NCI-H1694 (cell line): ENCODE measurements at places on chromosomes 13 and 19.

- DNase-seq, result no peak
These were observed 71.5 kb upstream of the GJB6 start for GRCh38 chr13:20303636-20304035.

GRCh38 chr19:10462557-10462956 lies 40.6 kb downstream of the KEAP1 start:
- DNase-seq, result no peak

GRCh38 chr19:29687897-29688728 lies 22.9 kb downstream of the PLEKHF1 start:
- DNase-seq, result no peak

DNA sequence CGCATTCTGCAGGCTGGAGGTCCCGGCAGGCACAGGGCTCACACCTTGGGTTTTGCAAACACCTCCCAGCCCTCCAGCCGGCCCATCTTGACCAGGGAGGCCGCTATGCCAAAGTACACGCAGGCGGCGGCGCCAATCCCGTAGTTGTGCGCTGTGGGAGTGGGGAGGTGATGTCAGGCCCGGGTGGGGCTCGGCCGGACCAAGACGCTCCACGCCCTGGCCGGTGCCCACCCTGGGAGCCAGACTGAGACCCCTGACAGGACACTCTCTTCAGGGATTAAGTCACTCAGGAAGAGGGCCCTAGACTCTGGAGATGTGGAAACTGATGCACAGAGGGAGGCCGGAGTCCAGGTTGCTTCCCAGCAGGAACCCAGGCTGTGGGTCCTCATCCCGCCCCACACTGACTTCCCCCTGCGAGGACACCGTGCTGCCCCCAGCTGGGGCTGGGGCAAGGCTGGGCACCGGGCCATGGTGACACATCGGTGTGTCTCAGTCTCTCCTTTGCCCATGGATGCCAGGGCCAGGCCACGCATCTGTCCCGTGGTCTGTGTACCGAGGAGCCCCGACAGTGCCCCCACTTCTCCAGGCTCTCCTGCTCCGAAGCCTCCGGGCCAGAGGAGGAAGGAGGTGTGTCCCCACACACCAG lies 8.8 kb downstream of the NDUFA11 start:
- no peak for DNase-seq

- DNase-seq, result no peak
These were observed 4.2 kb downstream of the NCLN start for GRCh38 chr19:3189702-3190469.

DNA sequence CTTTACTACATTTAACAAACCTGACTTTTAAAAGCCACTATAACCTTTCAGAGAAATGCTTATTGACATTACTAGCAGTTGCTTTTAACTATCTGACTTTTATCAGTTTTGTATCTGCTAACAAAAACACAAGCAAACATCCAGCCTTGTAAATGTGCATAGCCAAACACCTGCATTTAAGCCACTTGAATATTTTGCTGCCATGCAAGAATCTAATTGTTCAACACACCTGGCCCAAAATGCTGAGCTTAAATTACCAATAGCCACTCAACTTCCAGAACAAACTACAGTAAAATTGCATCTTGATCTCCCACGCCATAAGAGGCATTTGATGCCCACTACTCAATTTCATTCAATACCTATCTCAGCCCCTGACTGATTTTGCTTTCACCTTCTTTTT lies 9.3 kb downstream of the ZIC5 start:
- no peak for DNase-seq

DNA sequence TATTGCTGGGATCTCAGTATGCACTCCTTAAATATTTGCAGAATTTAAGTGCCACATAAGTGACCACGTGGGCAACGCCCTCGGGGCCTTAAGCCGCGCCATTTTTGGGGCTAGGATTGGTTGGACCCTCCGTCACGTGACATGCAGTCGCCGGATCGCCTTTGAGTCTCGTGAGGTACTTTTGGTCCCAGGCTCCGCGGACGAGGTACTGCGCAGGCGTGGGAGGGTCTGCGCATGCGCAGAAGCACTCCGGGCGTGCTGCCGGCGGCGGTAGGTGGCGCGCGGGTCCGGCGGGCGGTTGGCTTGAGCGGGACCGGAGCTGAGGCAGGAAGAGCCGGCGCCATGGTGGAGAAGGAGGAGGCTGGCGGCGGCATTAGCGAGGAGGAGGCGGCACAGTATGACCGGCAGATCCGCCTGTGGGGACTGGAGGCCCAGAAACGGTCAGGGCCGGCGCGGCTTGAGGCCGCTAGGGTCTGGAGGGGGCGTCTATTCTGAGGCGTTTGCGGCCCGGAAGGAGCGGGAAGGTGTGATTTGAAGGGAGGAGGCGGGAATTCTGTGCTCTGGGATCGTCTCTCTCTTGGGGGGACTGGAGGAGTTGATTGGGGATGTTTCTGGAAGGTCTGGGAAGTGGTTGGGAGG lies at the start of gene SAE1:
Gene SAE1, plus strand, starts transcription at position 247 of the 639 bp plus-strand sequence. Its CDS starts 96 bp downstream, at position 343.
- peak; percentile 95 for DNase-seq

DNA sequence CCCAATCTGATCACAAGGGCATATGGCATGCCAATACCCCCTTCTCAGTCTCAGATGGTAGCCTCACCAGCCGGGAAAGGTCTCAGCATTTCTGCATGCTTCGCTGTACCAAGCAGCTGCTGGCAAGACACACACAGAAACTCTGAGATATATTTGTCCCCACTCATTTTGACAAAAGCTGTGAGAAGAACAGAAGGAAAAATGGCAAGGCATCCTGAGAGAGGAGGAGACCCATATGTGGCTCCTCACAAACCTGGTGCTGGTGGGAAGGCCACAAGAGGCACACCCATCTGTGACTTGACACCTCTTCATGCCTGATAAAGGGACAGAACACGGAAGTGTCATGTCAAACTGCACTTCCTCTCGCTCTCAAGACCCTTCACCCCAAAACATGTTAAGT lies 36.7 kb upstream of the DOCK9 start:
- DNase-seq, result no peak

DNA sequence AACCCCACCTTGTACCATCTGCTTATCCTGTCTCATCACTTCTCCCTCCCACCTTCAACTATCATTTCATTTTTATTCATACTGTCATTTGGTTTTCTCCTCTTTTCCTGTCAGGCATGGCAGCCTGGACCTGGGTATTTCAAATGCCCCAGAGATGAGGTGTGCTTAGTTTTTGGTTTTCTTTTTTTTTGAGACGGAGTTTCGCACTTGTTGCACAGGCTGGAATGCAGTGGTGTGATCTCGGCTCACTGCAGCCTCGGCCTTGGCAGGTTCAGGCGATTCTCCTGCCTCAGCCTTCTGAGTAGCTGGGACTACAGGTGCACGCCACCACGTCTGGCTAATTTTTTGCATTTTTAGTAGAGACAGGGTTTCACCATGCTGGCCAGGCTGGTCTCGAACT lies 5.8 kb downstream of the PDS5B start:
- DNase-seq, result no peak

GRCh38 chr19:3645726-3646125 lies 19.1 kb upstream of the CACTIN start:
- DNase-seq, result no peak

DNA sequence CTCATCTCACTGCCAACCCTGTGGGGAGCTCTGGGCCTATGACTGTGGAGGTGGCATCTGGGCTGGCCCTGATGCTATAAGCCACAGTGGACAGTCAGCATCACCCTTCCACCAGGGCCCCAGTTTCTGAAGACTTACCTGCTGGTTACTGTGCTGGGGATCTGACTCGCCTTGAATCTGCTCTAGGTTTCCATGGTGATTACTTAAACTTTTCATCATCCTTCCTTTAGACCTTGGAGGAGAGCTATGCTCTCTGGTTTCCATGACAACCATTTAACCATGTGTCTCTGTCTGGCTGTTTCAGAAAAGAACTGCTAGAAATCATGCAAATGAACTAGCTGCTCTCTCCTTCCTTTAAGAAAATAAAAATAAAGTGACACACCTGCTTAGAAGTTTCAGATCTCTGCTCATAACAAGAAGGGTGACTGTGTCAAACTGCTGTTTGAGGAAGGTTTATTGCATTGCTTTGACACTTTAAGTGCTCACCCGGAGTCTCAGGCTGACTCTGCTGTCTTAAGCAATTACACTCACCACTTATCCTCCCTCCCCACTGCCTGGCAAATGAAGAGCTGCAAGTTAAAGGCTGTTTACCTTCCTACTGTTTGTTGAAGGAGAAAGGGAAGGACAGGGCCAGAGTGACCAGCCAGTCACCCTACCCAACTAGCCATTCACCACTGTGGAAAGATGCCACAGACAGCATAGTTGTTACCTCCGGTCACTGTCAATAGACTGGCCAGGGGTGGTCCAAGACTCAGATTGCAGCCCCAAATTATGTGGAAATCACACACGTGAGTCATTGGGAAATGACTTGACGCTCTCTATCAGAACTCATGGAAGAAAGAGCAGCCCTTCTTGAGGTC lies 87.6 kb downstream of the HSPH1 start:
- no peak for DNase-seq

DNA sequence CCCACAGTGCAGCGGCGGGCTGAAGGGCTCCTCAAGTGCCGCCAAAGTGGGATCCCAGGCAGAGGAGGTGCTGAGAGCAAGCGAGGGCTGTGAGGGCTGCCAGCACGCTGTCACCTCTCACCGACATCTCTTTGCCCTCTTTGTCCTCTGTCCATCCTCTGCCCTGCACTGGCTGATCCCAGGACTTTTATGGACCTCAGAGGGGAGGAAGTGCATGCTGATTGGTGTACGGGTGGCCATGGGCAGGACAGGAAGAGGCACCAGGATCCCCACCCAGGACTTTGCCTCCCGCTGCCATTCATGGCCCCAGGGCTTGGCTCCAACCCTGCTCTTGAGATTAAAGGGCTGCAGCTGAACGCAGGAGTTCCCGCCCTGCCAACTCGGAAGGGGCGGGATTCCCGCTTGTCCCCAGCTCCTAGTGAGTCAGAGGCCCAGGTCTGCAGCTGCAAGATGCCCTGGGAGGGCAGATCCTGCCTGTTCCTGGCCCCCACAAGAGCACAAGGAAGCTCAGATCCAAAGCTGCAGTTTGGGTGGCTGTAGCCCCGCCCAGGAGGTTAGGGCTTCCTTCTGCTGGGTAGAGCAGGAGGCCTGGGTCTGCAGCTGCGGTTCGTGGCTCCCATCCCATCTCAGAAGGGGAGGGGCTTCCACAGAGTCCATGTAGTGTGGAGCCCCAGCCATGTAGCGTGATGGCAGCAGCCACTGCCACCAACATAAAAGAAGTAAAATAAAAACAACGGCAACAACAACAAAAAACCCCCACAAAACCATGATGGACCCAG lies 1716.7 kb downstream of the SLITRK1 start:
- no peak for DNase-seq

GRCh38 chr13:34886987-34887386 lies 55.1 kb upstream of the NBEA start:
- no peak for DNase-seq
